ENCODE measurements at places on chromosomes 5 and 9.
A peak's percentile ranks its signal among the peaks of the same experiment; 100 is the strongest.

DNA sequence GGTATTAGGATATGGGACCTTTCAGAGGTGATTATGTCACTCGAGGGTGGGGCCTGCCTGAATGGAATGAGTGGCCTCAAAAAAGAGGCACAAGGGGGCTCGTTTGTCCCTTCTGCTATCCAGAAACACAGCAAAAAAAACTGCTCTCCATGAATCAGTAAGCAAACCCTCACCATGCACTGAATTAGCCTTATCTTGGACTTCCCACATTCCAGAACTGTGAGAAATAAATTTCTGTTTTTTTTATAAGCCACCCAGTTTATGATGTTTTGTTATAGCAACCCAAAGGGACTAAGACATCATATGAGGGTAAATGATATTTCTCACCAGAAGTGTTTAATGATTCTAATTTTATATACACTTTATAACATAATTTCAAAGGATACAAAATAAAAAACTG is 476.6 kb upstream of the EDIL3 start:
- no peak for DNase-seq

GRCh38 chr9:87818308-87818707 is 64.4 kb upstream of the SPATA31E1 start:
- no peak for DNase-seq

- DNase-seq, result peak; percentile 65
Observed at GRCh38 chr5:98927242-98927988, 1.4 kb downstream of the CHD1 start.

- DNase-seq, result no peak
Observed at GRCh38 chr5:135134691-135135381, 100.8 kb upstream of the PITX1 start.

DNA sequence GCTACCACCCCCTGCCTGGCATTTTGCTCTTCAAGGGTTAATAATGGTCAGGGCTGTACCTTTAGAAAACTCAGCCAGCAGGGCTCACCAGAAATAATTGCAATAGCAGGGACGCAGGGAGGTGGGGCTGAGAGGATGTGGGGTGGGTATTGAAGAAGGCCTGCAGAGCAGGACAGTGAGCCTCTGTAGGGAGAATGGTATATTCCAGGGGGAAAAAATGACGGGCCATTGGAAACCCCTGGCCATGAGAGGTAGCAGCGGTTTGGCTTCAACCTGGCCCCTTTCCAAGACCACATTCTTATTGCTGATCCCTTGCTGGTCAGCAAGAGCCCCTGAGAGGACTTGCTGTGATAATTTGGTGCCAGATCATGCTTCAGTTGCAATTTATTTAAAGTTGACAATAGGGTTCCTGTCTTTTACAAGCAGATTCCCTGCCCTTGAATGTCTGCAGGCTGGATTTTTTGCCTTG is 36.7 kb upstream of the CTNNA1 start:
- no peak for DNase-seq

DNA sequence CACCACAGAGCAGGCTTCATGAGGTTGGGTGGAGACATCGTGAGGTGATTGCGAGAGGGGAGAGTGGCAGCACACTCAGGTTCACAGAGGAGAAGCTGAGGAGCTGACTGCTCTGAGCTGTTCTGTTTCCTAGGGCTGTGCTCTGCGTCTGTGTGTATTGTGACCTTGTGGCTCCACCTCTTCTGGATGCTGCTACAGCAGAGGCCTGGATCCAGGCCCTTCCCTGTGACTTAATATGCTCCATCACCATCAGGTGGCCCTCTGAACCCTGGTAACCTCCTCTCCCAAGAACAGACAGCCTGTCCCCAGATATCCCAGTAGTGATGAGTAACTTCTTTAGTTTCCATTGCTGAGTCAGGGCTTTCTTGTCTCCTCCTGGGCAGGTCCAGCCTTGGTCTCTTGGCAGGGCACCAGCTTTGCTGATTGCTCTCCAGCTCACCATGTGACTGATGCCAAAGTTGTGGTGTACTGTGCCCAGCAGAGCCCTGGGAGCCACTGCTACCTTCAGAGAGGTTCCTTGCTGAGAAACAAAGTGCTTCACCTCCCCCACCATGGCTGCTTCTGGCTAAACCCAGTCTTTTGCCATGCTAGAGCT is 212.8 kb upstream of the CHD1 start:
- no peak for DNase-seq

GRCh38 chr9:127189628-127190027 is 67.2 kb upstream of the ANGPTL2 start:
- no peak for DNase-seq

DNA sequence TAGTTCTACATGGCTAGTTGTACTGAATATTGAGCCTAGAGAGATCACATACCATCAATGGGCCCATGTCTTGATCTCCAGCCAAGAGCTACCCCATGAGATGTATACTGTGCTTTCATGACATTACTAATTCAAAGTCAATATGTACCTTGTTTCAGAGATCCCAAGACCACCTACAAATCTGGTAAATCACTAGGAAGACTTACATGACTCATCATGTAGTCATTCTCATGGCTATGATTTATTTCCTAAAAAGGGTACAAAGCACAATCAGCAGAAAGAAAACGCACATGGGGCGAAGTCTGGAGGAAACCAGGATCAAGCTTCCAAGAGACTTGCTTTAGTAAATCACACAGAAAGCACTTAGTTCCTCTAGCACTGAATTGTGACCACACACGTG is 103.0 kb downstream of the PCSK5 start:
- no peak for DNase-seq

- DNase-seq, result no peak
Observed at GRCh38 chr5:41636605-41637004, 126.2 kb upstream of the PLCXD3 start.

GRCh38 chr9:20200581-20200980 is 411.7 kb upstream of the SLC24A2 start:
- DNase-seq, result no peak

DNA sequence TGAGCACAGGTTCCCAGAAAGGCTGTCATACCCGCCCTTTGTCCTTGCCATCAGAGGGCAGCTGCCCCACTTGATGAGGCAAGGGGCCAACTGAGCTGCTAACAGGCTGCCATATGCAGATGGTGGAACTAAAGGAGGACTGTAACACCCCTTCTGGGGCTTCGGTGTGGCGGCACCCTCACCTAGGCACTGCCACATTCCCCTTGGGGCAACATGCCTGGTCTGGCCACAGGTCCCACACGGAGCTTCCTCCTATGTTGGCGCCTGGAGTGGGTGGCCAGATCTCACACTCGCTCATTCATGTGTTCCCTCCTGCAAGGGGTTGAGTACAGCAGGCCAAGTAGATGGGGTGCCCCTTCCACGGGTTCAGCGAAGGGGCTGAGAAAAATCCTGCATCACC is 777.4 kb upstream of the CHD1 start:
- no peak for DNase-seq

DNA sequence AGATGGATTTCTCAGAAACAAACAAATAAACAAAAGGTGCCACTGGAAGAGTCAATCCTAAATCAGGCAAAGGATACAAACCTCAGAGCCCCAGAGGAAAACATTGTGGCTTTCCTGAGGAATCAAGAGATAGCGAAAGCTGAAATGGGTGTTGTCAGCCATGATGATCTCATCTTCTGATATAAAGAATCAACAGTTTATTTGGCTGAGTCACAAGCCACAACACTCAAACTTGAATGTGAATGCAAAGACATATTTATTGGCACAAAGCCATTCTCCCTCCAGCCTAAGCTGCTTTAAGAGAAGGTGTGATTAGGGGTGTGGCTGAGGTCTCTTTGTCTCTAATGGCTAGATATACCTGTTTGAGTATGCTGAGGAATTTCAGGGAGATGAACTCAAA is 73.3 kb upstream of the NREP start:
- no peak for DNase-seq

DNA sequence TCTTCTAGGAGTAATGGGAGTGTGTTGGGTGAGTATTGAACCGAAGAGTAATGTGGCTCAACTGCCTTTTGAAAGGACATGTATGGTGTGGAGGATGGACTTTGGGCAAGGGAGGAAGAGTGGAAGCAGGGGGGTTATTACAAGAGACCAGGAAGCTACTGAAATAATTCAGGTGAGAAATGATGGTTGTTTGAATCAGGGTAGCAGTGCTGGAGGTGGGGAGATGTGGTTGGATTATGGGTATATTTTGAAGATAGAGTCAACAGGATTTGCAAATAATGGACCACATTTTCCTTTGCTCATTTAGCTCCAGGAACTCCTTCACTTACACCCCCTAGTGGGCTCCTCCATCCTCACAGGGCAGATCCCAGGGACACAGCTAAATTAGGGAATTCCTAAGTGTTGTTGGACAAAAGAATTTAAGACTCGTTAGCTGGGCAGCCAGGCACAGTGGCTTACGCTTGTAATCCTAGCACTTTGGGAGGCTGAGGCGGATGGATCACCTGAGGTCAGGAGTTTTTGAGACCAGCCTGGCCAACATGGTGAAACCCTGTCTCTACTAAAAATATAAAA is 1.2 kb upstream of the SLC4A9 start:
- no peak for DNase-seq

GRCh38 chr5:96506376-96506775 is 73.3 kb upstream of the PCSK1 start:
- DNase-seq, result no peak

- no peak for DNase-seq
Observed at GRCh38 chr5:68725905-68726683, 367.7 kb upstream of the SLC30A5 start.

DNA sequence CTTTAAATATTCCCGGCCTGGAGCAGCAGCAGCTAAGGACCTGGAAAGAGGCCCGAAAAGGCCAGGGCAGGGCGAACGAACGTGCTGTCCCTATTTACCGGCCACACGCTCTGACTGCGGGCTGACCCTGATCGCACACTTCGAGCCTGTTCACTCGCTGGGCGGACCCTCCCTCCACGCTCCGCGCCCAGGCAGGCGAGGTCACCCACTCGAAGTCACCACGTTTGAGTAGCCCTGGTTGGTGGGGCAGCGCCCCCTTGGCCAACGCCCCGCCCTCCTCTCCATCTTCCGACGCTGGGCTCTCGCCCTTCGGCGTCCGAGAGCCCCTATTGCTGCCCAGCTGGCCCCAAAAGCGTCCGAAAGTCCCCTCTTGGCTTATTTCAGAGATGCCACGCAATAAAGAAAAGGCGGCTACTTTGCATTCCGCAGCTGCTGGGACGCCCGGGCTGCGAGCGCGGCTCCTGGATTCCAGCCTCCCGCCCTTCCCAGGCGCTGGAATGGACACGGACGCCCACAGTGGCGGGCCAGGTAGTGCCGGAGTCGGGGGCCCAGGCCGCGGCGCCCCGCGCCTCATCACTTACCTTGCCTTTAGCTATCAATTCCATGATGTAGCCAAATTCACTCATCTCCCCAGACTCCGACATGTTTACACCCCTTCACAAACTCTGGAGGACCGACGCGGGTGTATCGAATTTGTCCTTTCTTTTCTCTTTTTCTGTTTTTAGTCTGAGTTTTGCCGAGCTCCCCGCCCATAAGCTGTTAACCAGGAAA is 9.9 kb upstream of the TRIM36 start:
- DNase-seq, result peak; percentile 6
